ENCODE measurements at places on chromosomes 2 and 18. TPM values are rescaled to one million over a fixed set of nuclear protein-coding genes. Genes with fewer than 3 reads are reported as not detected.
A peak's percentile ranks its signal among the peaks of the same experiment; 100 is the strongest.

The GPR39 gene
- polyA plus RNA-seq, result 0.13 TPM

The C2orf92 gene
- polyA plus RNA-seq, result 20.0 TPM

DNA sequence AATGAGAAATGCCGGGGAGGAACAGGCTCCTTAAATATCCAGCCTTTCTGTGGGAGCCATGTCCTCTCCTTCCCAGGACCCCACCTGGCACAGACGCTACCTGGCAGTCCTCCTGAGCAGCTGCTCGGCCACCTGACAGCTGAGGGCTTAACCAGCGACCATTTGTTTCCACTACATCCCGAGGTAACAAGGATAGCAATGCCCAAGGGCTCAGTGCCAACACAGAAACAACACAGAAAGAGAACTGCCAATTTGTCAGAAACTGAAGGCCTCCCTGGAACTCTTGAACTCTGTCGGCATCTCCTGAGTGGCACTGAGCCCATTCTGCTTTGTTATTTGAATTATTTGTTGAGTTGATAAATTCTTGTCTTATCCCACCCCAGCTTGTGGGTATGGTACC is 122.2 kb upstream of the ARHGAP28 start:
- no peak for DNase-seq

- no peak for DNase-seq
Measured at GRCh38 chr2:183409662-183410061, 285.4 kb downstream of the NUP35 start.

The STEAP3 gene
- polyA plus RNA-seq, result 25.5 TPM

DNA sequence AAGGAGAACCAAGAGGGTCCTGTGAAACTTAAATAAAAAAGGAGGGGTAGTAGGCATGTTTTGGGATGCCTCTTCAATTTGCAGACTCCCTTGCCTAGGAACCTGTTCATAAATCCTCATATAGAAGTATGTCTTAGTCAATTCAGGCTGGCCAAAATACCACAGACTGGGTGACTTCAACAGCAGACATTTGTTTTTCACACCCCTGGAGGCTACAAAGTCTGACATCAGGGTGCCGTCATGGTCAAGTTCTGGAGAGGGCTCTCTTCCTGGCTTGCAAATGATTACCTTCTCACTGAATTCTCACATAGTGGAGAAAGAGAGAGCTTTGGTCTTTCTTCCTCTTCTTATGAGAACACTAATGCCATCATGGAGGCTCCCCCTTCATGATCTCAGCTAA is 4.1 kb upstream of the TCF4 start:
- no peak for DNase-seq

DNA sequence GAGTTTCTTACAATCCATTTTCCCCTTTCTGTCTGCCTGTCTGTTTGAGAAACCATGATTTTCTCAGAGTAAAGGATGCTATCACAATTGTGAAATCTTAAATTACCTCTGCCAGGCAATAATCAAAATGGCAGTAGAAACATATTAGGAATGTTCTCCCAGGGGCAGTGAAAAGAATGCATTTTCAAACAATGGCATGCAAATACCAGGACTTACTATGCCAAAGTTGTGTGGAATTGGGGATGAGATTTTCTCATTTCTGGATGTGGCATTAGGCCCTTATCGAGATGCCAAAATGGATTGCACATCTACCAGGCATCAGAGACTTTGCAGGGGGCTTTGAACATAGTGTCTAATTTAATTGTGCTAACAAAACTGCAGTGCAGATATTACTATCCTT is 821.4 kb downstream of the RNF144A start:
- no peak for DNase-seq

The ZSWIM2 gene
- polyA plus RNA-seq, result not detected

The CYP26B1 gene
- polyA plus RNA-seq, result 13.1 TPM

- DNase-seq, result no peak
Measured at GRCh38 chr18:9055185-9055584, 47.3 kb upstream of the NDUFV2 start.

DNA sequence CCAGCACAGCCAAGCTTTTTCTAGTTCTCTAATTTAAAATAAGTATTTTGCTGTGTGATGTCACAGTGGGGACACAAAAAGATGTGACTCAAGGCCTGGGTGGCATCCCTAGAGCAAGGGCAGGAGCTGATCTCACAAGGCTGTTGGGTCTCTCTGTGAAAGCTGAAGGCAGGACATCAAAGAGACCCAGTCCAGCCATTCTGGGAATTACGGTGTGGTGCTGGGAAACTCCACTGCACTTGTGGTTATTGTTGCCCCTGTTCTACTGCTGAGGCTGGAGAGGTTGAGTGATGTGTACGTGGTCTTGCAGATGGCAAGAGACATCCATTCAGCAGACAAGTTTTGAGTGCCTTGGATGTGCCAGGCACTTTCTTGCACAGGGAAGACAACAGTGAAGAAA is 352.9 kb downstream of the CYRIA start:
- DNase-seq, result no peak

The SLC9A2 gene
- 1.9 TPM for polyA plus RNA-seq

- DNase-seq, result no peak
Measured at GRCh38 chr2:59677158-59677557, 876.3 kb downstream of the BCL11A start.

DNA sequence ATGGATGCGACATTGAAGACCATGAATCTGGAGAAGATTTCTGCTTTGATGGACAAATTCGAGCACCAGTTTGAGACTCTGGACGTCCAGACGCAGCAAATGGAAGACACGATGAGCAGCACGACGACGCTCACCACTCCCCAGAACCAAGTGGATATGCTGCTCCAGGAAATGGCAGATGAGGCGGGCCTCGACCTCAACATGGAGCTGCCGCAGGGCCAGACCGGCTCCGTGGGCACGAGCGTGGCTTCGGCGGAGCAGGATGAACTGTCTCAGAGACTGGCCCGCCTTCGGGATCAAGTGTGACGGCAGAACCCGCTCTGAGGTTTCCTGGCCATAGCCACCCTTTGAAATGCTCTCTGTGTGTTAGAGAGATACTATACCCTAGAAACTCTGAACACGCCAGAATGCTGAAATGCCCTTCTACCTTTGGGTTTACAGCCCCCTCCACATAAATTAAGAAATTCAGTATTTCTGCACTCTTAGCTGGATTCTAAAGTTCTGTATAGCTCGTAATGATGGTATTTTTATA is 659 bp downstream of the CHMP1B start:
- peak; percentile 39 for DNase-seq

The FASTKD2 gene
- polyA plus RNA-seq, result 22.3 TPM

DNA sequence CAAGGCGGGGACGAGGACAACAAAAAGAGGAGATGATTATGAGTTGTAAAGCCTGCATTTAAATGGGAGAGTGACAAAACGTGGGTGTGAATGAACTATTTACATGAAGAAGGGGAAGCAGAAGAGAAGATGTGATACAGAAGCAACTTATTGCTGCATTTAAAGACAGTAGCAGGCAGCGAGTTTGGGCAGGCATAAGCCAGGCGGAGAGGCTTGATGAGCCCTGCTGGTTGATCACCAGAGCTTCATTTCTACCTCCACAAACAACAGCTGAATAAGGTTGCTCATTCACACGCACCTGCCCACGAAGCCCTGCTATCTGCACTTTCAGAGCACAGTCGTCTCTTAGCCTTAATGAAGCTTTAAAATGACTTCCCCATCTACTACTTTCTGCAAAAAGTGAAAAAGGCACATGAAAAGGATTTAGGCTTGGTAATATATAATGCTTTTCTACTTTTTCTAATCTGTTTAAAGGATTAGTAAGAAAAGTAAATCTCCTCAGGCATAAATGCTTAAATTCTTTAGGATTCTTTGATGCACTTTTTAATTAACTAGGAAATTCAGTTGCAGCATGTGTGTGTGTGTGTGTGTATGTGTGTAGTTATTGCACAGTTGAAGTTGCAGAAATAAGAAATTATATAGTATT is 3.1 kb downstream of the SLC38A11 start:
- no peak for DNase-seq

The UGT1A7 gene
- polyA plus RNA-seq, result not detected

DNA sequence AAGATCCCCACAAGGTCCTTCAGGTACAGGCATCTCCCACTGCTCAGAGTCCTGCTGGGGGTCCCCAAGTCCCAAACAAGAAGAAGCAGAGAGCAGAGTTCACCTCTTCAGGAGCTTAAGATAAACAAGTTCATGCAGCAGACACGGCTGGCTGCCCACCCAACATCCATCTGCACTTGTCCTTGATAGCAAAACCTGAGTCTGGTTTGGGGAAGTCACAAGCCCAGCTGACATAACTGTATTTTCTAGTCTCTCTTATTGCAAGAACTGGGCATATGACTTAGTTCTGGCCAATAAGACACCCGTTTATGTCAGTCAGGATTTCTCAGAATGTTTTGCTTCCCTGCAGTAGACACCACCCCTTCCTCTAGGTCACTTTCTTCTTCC is 31.8 kb downstream of the AFF3 start:
- no peak for DNase-seq

DNA sequence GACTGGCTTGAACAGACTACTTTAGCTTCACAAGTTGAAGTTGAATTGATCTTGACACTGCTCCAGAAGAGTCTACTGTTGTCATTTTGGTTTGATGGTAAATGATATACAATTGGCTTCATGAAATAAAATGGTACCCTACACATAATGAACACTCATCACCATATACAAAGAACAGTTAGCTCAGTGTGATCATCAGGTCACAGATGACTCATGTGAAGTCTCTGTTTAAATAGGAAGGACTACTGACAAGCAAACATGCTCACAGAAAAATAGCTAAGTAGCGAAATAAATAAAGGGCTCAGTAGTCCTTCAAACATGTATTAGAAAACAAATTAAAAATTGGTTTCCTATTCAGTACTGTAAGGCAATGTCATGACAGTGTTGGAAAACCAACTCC is 96.2 kb downstream of the MEIS1 start:
- no peak for DNase-seq

The C1QL2 gene
- not detected for polyA plus RNA-seq

- DNase-seq, result no peak
Measured at GRCh38 chr2:76544901-76545300, 834.2 kb upstream of the GCFC2 start.

The C2orf76 gene
- polyA plus RNA-seq, result 8.1 TPM

The IL1F10 gene
- not detected for polyA plus RNA-seq

The ASXL3 gene
- polyA plus RNA-seq, result 4.7 TPM

GRCh38 chr2:118539290-118539689 is 308.2 kb downstream of the EN1 start:
- DNase-seq, result peak; percentile 10

The TRABD2A gene
- polyA plus RNA-seq, result 0.52 TPM

- DNase-seq, result no peak
Measured at GRCh38 chr2:64534363-64534762, 10.2 kb downstream of the AFTPH start.

DNA sequence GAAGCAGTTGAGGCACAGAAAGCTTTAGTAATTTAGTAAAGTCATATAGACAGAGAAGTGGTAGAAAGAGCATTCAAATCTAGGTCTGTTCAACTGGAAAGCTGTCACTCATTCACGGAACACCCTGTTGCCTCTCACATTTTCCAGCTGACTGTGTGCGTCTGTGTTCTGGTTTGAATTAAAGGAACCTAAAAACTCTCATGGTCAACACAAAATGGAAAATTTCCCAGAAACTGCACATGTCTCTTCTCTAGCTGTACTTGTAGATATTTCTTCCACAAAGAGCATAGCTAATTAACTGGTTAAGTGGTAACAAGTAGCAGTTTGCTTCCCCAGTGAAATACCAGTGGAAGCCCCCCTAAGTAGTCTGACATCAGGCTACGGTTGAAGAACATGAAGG is 390.8 kb downstream of the TGIF1 start:
- DNase-seq, result peak; percentile 23

The FER1L5 gene
- polyA plus RNA-seq, result 3.9 TPM

DNA sequence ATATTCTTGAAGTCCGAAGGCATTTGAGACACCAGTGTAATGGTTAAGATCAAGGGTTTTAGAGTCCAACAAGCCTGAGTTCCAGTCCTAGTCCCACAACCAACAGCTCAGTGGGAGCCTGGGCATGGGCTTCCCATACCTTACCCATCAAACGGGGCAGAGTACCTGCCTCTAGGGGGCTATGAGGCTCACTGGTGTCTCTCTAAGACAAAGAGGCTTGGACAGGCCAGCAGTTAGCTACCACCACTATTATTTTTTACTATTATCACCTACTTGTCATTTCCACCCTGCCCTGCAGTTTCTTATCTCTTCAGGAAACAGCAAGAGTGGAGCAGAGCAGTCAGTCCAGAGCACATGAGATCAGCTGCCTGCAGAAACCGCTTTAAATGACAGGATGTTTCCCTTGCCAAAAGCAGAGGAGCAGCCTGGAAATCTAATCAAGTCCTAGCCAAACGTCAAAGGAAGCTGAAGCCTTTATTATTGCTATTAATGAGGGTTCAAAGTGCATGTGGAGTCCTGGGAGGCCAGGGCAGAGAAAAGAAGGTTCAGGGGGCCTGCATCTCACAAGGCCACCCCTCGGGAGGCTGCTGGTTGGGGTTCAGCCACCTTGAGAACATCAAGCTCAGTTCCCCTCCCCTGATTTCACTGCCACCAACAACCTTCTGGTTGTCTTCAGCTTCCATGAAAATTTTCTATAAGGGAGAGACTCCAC is 66.6 kb downstream of the STPG4 start:
- peak; percentile 74 for DNase-seq

The KLHL14 gene
- 0.06 TPM for polyA plus RNA-seq

DNA sequence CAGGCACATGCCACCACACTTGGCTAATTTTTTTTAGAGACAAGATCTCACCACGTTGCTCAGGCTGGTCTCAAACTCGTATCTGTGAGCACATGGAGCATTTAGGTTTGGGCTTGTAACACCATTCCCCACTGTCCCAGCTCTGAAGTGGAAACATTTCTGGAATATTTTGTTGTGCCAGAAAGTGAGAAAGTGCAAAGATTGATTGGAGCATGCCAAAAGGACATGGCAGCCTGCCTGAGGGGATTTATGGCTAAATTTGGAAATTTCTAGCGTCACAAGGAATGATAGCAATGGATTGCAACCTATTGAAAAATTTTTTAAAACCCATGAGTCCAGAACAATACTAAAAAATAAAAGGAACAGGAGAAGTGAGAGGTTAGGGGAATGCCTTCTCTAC is 136.8 kb downstream of the ESCO1 start:
- DNase-seq, result no peak

- no peak for DNase-seq
Measured at GRCh38 chr2:103396152-103396551, 634.3 kb downstream of the TMEM182 start.

The IL18RAP gene
- 0.14 TPM for polyA plus RNA-seq

The FSHR gene
- polyA plus RNA-seq, result 0.81 TPM

- no peak for DNase-seq
Measured at GRCh38 chr2:54655046-54655809, 68.2 kb upstream of the EML6 start.

DNA sequence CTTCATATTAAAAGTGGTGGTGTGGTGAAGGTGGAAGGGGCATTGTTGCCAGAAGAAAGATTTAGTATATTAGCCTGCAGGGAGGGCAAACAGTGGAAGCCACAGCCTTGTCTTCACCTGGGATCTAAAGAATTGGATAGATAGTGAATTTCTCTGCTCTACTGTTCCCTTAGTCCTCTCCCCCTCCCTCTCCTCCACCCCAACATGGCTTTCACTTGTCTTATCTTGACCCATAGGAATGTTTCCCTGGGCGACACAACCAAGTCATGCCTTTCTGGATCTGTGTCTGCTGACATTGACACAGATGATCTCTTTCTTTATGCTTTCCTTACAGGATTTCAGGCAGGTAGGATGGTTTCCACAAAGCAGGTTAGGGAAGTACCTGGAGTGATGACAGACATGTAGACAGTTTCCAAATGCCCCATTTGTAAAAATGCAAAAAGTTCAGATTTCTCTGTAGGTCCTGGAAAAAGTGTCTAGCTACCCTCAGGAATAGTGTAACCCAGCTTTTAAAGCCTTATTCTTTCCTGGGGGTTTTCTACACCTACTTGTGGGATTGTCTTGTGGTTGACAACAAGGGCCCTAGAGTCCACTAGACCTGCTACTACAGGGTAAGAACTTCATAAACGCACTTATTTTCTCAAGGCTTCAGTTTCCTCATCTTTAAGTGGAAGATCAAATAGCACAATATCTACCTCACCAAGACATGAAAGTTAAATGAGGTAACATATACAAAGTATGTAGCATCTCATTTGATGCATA is 184.2 kb upstream of the SP5 start:
- no peak for DNase-seq

All from hindlimb muscle (tissue), 1 donor.